ENCODE measurements at places on chromosomes 3 and 15. TPM values are rescaled to one million over a fixed set of nuclear protein-coding genes. Genes with fewer than 3 reads are reported as not detected.

- peak overlapping the region; percentile 20 for H3K4me3 ChIP-seq
- H3K27ac ChIP-seq: peak overlapping the region; percentile 23
- peaks cover 9% of the 10 kb centered on the region for H3K4me1 ChIP-seq
- no peaks in the 10 kb centered on the region for H3K27me3 ChIP-seq
Measured at GRCh38 chr3:191085091-191085490, 114.0 kb upstream of the OSTN start.

CLRN1 gene
- total RNA-seq: not detected

- peak overlapping the region; percentile 78 for H3K27ac ChIP-seq
- H3K4me3 ChIP-seq: no peak overlapping the region
- peak; percentile 78 for DNase-seq
- H3K4me1 ChIP-seq: peaks cover 46% of the 10 kb centered on the region
- H3K27me3 ChIP-seq: no peaks in the 10 kb centered on the region
- H3K36me3 ChIP-seq: no peaks in the 10 kb centered on the region
Measured at GRCh38 chr3:197795200-197795599, 4.1 kb downstream of the LRCH3 start.

DNA sequence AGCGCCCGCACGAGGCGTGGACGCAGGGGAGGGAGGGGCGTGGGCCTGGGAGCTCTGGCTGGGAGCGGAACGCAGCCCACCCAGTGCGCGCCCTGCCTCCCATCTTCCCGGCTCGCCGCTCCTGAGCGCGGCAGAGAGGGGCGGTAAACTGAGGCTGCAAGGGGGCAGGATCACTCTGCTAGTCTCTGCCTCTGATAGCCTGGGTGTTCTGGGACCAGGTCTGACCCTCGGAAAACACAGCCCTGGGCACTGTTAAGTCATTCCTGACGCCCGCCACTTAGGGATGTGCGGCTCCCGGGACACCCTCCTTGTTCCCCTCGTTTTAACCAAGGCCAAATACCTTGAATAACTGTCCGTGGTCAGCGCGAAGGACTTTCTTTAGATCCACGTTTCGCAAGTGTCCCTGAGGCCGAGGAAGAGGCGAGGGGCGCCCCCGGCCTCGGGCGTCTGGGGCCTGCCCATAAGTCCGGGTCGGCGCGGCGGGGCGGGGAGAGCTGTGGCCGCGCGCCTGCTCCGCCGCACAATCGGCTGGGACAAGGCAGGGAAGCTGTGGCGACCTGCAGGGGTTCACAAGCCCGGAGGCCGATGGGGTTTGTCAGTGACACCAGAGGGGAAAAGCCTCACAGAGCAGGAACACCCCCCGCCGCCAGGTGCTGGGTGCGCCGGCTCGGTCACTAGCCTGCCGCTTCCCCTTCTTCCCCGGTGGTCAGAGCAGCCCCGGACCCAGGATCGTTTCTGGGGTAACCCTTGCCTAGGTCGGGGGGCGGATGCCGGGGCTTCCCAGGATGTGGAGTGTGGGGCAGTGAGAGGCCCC is 1.5 kb downstream of the ITPKA start:
- peak; percentile 66 for DNase-seq
- no peak overlapping the region for H3K27ac ChIP-seq
- no peaks in the 10 kb centered on the region for H3K36me3 ChIP-seq
- H3K4me3 ChIP-seq: no peak overlapping the region
- peaks cover 17% of the 10 kb centered on the region for H3K4me1 ChIP-seq

- H3K4me3 ChIP-seq: no peak overlapping the region
- no peak for DNase-seq
- no peaks in the 10 kb centered on the region for H3K36me3 ChIP-seq
- no peaks in the 10 kb centered on the region for H3K27me3 ChIP-seq
Measured at GRCh38 chr3:20741381-20741780, 555.4 kb upstream of the SGO1 start.

STRA6 gene
- 0.36 TPM for total RNA-seq

DNA sequence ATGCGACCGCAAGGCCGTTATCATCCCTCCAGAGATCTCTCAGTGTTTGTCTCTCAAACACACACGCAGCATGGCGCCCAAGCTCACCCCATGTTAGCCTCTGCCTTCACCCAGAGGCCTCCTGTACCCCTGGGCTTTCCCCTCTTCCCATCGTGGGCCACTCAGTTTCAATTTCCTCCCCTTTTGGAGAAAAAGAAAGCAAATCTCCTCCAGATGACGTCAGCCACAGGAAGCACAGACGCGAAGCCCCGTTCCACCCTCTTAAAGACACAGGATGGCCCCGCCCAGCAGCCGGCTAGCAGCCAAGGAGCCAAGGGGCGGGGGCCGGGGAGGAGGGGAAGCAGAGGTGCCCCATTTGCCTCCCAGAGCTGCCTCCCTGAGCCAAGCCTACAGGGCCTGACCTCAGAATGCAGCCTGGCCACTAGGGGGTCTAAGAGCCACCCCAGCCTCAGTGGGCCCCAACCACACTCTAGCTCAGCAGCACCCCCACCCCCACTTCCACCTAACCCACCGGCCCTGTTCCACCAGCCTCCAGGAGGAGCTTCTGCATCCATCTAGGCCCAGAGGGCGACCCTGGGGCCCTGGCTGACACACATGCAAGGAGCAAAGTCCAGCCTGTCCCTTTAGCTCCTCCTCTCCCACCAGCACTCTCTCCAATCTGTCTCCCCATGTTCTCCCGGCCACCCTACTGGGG is 26.5 kb downstream of the ATRIP start:
- DNase-seq: peak; percentile 99
- peaks cover 12% of the 10 kb centered on the region for H3K4me1 ChIP-seq
- peak overlapping the region; percentile 76 for H3K4me3 ChIP-seq
- H3K36me3 ChIP-seq: peaks cover 14% of the 10 kb centered on the region

DNA sequence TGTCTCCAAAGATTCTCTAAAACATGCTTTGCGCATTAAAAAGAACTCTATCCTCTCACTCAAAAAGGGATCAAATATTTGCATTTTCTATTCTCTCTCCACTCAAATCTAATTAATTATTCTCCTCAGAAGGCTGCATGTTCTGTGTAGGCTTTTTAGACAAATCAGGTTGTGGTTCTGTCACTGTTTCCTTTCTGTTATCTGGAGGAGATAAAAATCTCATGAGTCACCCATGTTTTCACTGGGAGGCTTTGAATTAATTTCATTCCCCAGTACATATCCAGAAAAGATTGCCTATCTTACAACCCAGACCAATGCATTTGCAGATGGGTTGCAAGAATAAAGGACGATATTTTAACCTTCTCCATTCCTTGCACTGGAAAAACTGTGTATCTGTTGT is 446.5 kb downstream of the GRM7 start:
- DNase-seq: no peak
- no peaks in the 10 kb centered on the region for H3K36me3 ChIP-seq
- no peaks in the 10 kb centered on the region for H3K4me1 ChIP-seq
- no peak overlapping the region for H3K27ac ChIP-seq

STIMATE gene
- 18.5 TPM for total RNA-seq

GRCh38 chr3:158652463-158652862 is 8.1 kb downstream of the GFM1 start:
- no peaks in the 10 kb centered on the region for H3K4me1 ChIP-seq
- no peak overlapping the region for H3K4me3 ChIP-seq
- H3K36me3 ChIP-seq: peaks cover 83% of the 10 kb centered on the region
- no peak overlapping the region for H3K27ac ChIP-seq
- no peaks in the 10 kb centered on the region for H3K27me3 ChIP-seq

IL20RB gene
- total RNA-seq: 1.8 TPM

GRCh38 chr3:136141891-136142290 is 54.2 kb downstream of the MSL2 start:
- no peaks in the 10 kb centered on the region for H3K27me3 ChIP-seq
- H3K36me3 ChIP-seq: peaks cover 9% of the 10 kb centered on the region
- H3K4me3 ChIP-seq: no peak overlapping the region
- H3K27ac ChIP-seq: peak overlapping the region; percentile 89
- peaks cover 22% of the 10 kb centered on the region for H3K4me1 ChIP-seq

GRCh38 chr15:68578175-68578979 is 416 bp upstream of the CORO2B start:
- peaks cover 7% of the 10 kb centered on the region for H3K4me1 ChIP-seq
- H3K27ac ChIP-seq: no peak overlapping the region
- H3K4me3 ChIP-seq: peak overlapping the region; percentile 77
- DNase-seq: peak; percentile 96

GRCh38 chr3:138234401-138235179 is 47.5 kb downstream of the ARMC8 start:
- H3K36me3 ChIP-seq: peaks cover 20% of the 10 kb centered on the region
- DNase-seq: no peak
- no peaks in the 10 kb centered on the region for H3K27me3 ChIP-seq
- no peak overlapping the region for H3K4me3 ChIP-seq
- peaks cover 14% of the 10 kb centered on the region for H3K4me1 ChIP-seq
